Left ventricle myocardium inferior (tissue), 1 donor: ENCODE measurements at places on chromosomes 4 and X. TPM values are rescaled to one million over a fixed set of nuclear protein-coding genes. Genes with fewer than 3 reads are reported as not detected.
A peak's percentile ranks its signal among the peaks of the same experiment; 100 is the strongest.

GRCh38 chr4:179195887-179196286 is 1753.7 kb upstream of the AGA start:
- no peaks in the 10 kb centered on the region for H3K4me1 ChIP-seq
- no peak for DNase-seq
- H3K27ac ChIP-seq, result no peak overlapping the region
- H3K27me3 ChIP-seq, result no peaks in the 10 kb centered on the region

DCAF8L2 gene
- total RNA-seq, result not detected

- H3K27ac ChIP-seq, result no peak overlapping the region
- DNase-seq, result no peak
- no peak overlapping the region for H3K4me3 ChIP-seq
- H3K27me3 ChIP-seq, result no peaks in the 10 kb centered on the region
- H3K4me1 ChIP-seq, result peaks cover 7% of the 10 kb centered on the region
Observed at GRCh38 chr4:126957556-126957955, 675.2 kb upstream of the INTU start.

- H3K4me3 ChIP-seq, result no peak overlapping the region
- no peak for DNase-seq
- no peak overlapping the region for H3K27ac ChIP-seq
- H3K36me3 ChIP-seq, result no peaks in the 10 kb centered on the region
- H3K27me3 ChIP-seq, result no peaks in the 10 kb centered on the region
- no peaks in the 10 kb centered on the region for H3K4me1 ChIP-seq
Observed at GRCh38 chr4:127479031-127479622, 153.6 kb upstream of the INTU start.

GRCh38 chrX:20042221-20042620 is 51.4 kb upstream of the BCLAF3 start:
- no peaks in the 10 kb centered on the region for H3K27me3 ChIP-seq
- DNase-seq, result no peak
- no peaks in the 10 kb centered on the region for H3K4me1 ChIP-seq

- no peak for DNase-seq
- H3K4me1 ChIP-seq, result no peaks in the 10 kb centered on the region
Observed at GRCh38 chr4:6369924-6370645, 100.4 kb downstream of the WFS1 start.

DNA sequence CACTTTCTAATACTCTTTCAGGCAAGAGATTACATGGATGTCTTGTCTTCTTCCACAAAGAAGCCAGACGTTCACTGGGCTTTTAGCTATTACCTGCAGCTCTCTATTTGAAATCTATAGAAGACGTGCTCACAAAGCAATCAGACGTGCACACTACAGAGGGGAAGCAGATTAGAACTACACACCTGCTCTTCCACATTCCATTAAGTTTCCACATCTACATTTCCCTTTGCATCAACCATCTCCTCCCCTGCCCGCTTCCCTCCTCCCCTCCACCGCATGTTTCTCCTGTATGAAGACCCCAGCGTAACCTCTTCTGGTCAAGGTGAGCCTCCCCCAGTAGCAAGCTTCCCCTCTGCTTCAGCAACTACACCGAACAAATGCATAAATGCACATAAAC is 119.8 kb downstream of the DHX15 start:
- H3K27me3 ChIP-seq, result peaks cover 27% of the 10 kb centered on the region
- no peak overlapping the region for H3K27ac ChIP-seq
- H3K4me3 ChIP-seq, result no peak overlapping the region
- DNase-seq, result no peak

MUC7 gene
- not detected for total RNA-seq

DCHS2 gene
- total RNA-seq, result not detected

ETDB gene
- total RNA-seq, result not detected

TRIM2 gene
- 20.2 TPM for total RNA-seq

UCHL1 gene
- 35.2 TPM for total RNA-seq

AFM gene
- not detected for total RNA-seq

GRCh38 chr4:128162434-128162833 is 101.3 kb downstream of the LARP1B start:
- H3K27ac ChIP-seq, result no peak overlapping the region
- H3K4me3 ChIP-seq, result no peak overlapping the region
- peaks cover 8% of the 10 kb centered on the region for H3K4me1 ChIP-seq
- DNase-seq, result no peak
- no peaks in the 10 kb centered on the region for H3K27me3 ChIP-seq

GRCh38 chr4:74920704-74921103 is 12.2 kb upstream of the PARM1 start:
- DNase-seq, result no peak
- peaks cover 8% of the 10 kb centered on the region for H3K27me3 ChIP-seq
- H3K36me3 ChIP-seq, result no peaks in the 10 kb centered on the region
- no peaks in the 10 kb centered on the region for H3K4me1 ChIP-seq

PNMA6A gene
- 1.4 TPM for total RNA-seq

EDNRA gene
- 10.0 TPM for total RNA-seq

- peaks cover 11% of the 10 kb centered on the region for H3K4me1 ChIP-seq
- peaks cover 32% of the 10 kb centered on the region for H3K36me3 ChIP-seq
- H3K27me3 ChIP-seq, result no peaks in the 10 kb centered on the region
- peak overlapping the region; percentile 21 for H3K27ac ChIP-seq
- DNase-seq, result no peak
Observed at GRCh38 chr4:88027611-88028608, 20.5 kb downstream of the PKD2 start.
